CD4-positive, alpha-beta T cell treated with Interleukin-1 beta for 1 hour (primary cell): ENCODE measurements at places on chromosomes 11 and 22.

DNA sequence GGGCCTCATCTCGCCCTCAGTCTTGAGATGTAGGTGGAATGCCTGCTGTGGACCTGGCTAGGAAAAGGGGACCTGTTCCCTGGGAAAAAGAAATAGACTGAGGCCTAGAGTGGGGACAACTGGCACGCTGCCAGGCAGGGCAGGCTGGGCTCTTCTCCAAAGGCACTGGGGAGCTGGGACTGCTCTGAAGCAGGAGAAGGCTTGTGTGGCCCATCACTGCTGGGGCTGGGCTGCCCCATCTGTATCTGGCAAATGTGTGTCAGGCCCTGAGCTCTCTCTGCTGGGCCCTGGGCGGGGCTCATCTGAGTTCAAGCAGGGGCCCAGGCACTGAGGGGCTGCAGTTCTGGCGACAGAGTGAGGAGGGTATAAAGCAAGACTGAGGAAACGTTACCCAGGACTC, 32.9 kb downstream of the ARVCF start:
- DNase-seq, result no peak

- no peak for DNase-seq
Measured at GRCh38 chr11:118533769-118534729, 3.1 kb downstream of the TMEM25 start.

DNA sequence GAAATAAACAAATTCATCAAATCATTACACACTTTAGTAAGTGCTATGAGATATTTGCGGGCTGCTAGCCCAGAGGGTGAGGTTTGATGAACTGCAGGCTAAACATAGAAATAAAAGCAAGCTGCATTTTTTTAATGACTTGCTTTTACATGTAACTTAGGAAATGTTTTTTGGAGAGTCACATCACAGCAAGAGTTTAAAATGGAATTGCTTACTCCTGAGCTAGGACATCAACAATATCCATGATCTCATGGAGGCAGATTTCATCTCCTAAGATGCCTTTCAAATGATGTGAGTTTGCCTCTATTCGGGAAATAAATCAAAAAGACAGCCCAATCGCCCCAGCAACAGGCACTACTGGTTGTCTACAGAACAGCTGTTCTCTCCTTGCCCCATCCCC, 73.4 kb upstream of the CD44 start:
- no peak for DNase-seq

DNA sequence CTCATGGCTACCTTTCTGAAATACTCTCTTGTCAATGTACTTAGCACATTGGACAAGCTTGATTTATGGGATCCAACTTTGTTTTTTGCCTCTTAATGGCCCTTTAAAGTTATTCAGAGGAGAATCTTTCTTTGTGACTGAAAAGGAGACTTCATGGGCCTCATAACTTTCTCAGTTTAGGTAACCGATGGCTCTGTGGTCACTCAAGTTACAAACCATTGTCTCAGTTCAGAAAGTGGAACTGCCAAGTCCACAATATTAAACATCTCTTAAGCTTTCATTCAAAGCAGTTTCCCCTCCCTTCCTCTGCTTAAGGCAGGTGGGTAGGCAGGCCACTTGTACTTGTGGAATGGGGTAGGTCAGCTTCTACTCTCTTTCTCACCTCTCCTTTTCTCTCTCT, 12.3 kb upstream of the ARL14EP start:
- DNase-seq, result no peak

DNA sequence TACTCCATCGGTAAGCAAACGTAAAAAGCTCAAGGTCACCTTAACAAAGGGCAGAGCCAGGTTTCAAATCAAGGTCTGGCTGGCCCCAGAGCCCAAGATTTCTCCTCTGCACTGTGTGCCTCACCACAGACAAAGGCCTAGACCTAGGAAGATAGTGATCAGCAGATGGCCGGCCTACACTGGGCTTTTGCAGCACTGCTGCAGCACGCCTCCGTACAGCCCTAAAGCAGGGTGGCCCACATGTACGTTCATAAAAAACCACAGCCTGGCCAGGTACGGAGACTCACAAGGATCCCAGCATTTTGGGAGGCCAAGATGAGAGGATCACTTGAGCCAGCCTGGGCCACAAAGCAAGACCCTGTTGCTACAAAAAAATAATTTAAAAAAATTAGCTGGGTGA, 106.3 kb upstream of the PITPNB start:
- no peak for DNase-seq

GRCh38 chr11:57475191-57475590, 14.9 kb downstream of the RTN4RL2 start:
- no peak for DNase-seq

DNA sequence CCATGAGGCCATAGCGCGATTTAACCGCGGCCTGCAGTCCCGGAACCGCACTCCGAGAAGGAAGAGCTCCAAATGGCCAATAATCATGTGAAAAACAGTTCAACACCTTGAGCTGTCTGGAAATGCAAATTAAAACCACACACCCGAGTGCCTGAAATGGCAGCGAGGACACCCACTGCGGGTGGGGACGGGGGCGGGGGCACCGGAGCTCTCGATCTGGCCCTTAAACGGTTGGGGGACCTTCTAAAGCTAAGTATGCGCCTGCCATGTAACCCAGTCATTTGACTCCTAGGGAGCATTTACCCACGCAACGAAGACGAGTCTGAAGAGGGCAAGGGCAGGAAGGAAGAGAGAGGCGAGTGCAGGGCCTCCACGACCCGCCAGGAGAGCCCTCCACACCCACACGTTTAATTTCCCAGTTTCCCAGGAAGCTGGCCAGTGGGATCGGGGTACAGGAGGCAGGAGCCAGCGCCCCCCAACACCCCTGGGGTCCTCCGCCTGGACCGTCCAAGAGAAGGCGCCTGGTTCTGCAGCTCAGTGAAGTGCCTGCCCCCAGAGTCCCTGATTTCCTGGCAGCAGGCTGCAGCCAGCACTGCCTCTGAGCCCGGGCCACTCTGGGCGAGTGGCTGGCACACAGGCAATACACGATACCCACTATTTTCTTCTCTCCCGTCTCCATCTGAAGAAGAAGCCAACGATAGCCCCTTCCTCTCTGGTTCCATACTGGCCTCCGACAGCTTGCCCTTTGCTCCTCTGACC, 1.7 kb downstream of the TTLL8 start:
- no peak for DNase-seq

GRCh38 chr11:1285876-1286275, 23.6 kb downstream of the TOLLIP start:
- DNase-seq, result no peak
